Mesangial cell (primary cell): ENCODE measurements at places on chromosomes 16 and 17. TPM values are rescaled to one million over a fixed set of nuclear protein-coding genes. Genes with fewer than 3 reads are reported as not detected.

The CDH13 gene
- 53.9 and 98.6 TPM in 2 replicates for total RNA-seq

The CTRB2 gene
- total RNA-seq = not detected in 2 replicates

The MYH2 gene
- total RNA-seq = under 0.01 TPM in 1 of 2 replicates, not detected in the other

The TBC1D26 gene
- under 0.01 TPM in 1 of 2 replicates, not detected in the other for total RNA-seq

The HS3ST3B1 gene
- total RNA-seq = 26.7 and 33.7 TPM in 2 replicates

The C16orf89 gene
- total RNA-seq = not detected in 2 replicates

The SLC5A11 gene
- not detected in 2 replicates for total RNA-seq
